ENCODE measurements at places on chromosomes 2 and 18.

- DNase-seq = no peak
These were observed 2.8 kb upstream of the CDCA7 start for GRCh38 chr2:173351879-173352278.

DNA sequence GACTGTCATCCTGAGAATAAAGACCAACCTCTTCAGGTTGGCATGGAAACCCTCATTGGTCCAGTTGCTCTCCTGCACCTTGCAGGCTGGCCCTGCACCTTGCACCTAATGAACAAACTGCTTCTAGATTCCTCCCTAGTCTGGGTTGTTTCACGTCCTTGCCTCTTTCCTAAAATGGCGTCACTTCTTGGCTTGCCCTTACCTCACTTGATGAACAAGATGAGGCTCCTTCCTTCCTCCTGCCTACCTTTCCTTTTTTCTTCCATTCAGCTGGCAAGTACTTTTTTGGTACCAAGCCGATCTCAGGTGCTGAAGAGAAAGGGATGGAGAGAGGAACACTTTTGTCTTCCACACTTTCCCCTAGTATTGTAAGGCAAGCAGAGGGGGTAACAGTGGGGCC lies 74.5 kb downstream of the MYCN start:
- no peak for DNase-seq

- no peak for DNase-seq
These were observed 314.3 kb downstream of the DYSF start for GRCh38 chr2:71767663-71768062.

- no peak for DNase-seq
These were observed 30.0 kb downstream of the SCTR start for GRCh38 chr2:119494163-119494790.

- DNase-seq = no peak
These were observed 36.8 kb downstream of the NFATC1 start for GRCh38 chr18:79432376-79433120.

- DNase-seq = no peak
These were observed 7.9 kb upstream of the INHBB start for GRCh38 chr2:120338015-120338414.

DNA sequence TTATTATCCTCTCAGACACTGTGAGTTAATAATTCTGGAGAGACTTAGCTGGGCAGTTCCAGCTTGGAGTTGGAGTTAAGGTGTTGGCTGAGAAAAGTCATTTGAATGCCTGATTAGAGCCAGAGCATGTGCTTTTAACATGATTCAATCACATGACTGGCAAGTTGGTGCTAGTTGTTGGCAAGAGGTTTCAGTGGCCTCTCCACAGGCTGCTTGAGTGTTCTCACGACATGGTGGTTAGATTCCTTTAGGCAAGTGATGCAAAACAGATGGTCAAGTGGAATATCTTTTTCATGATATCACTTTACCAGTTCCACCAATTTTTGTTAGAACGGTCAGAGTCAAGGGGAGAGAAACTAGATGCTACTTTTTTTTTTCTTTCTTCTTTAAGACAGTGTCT lies 262.7 kb upstream of the FN1 start:
- DNase-seq = no peak

DNA sequence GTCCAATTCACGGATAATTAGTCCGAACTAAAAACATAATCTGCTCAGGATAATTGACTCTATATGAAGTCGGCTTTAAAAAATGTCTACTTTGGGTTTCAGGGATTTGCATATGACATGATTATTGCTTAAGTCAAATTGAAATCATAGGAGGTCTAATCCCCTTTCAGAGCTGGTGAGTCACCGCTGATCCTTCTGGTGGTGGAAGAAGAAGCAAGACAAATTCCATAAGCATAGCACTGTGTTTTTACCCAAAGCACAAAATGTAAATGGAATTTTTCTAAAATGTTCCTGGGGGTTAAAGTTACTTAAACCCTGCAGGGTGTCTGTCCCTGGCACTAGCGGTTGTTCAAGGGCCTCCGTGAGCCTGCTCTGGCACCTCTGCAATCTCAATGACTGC lies 460.2 kb downstream of the LRATD1 start:
- no peak for DNase-seq

DNA sequence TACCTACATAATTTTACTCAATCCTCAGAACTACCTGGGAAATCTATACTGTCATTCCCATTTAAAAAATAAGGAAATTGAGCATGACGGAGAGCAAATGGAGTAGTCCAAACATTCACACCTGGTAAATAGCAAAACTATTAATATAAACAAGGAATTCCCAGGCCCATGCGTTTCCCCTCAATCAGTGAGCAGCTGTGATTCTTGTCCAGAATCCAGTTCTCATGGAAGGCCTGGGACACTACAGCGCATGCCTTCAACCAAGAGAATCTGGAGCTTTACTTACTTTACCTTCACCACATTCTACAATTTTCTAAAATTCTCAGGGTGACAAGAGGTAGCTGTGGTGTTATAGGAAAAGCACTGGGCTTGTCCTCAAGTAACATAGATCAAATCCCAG lies 259.0 kb downstream of the LRATD1 start:
- DNase-seq = no peak

- no peak for DNase-seq
These were observed 44.9 kb downstream of the TMEM37 start for GRCh38 chr2:119476301-119477112.

All from NCI-H1436 treated with DMSO at 0.1 percent for 48 hours (cell line).